GM13977 (cell line): ENCODE measurements at places on chromosomes 11 and 22.

DNA sequence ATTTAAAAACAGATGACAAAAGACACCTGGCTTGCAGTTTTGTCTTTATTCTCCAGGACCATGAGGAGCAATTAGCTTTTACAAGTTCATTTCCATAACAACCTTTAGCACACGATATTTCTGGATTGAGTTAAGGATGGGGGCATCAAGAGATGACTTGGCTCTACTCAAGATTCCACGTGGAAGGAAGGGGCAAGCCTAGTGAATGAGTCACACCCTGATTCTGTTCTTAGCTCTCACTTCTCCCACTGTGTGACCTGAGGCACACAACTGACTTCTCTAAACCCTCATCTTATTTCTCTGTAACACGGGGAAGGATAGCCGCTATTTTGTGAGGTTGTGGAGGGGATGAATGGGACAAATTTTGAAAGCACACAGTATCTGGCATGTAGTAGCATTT, 185.5 kb downstream of the KIRREL3 start:
- no peak for DNase-seq

- DNase-seq, result no peak
Observed at GRCh38 chr11:94731880-94732601, 36.1 kb upstream of the AMOTL1 start.

DNA sequence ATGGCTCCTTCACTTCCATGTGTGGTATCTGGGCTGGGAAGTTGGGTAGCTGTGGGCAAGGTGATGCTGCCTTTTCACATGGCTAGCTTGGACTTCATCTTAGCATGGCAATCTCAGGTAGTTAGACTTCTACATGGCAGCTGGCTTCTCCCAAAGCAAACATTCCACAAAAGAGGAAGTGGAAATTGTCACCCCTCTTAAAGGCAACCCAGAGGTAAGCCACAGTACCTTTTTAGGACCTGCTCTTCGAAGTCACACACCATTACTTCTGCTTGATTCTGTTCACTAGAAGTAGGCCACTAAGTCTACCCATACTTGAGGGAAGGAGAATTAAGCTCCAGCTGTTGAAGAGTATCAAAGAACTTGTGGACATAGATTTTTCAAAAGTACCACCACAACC, 25.9 kb downstream of the TUG1 start:
- no peak for DNase-seq

- peak; percentile 92 for DNase-seq
Observed at GRCh38 chr11:118956094-118956846, at the start of gene UPK2. Gene UPK2, plus strand, starts transcription at chr11:118956298. Its CDS starts 53 bp downstream, at chr11:118956351.

DNA sequence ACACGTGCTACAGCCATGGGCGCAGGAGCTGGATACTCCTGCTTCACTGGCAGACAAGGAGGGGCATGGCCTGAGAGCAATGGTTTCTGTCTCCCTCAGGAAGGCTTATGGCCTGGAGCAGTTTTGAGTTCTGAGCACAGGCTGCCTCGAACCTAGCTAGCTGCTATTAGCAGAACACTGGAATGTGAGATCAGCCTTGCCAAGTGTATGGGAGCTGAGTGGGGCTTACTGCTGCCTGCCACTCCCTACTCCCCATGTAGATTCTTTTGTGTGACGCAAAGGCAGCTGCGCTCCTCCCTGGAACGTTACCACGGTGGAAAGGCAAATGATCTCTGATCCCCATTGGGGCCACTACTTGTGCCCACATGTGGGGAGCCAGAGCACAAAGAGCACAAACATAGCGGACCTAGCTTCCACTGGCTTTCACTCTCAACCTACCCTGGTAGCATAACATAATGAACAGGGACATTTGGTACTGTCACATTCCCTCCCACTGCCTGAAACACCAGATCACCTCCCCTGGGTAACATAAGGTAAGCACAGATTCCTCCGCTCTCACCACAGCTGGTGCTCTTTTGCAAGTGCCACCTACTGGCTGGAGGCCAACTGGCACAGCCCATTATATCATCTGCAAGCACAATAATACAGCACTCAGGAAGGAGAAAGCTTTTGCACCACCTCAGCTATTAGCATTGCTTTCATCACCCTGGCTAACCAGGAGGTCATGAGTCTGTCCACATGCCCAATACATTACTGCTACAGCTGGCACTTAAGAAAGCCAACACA, 84.6 kb upstream of the GUCY1A2 start:
- DNase-seq, result no peak

DNA sequence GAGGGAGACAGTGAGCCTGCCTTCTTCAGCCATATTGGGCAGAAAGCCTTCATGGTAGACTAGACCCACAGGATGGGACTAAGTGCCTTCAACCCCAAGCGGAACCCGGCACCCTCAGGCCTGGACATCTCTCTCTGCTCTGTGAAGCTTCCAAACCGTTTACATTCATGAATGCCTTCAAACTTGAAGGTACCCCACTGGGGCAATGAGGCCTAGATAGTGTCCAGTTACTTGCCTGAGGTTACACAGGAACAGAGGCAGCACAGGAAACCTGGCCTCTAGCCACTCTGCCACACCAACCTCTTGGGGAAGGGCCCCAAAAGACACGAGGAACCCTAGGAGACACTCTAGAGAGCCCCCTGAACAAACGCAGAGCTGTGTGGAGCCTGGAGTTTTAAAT, 14.5 kb upstream of the CYP2R1 start:
- DNase-seq, result no peak

DNA sequence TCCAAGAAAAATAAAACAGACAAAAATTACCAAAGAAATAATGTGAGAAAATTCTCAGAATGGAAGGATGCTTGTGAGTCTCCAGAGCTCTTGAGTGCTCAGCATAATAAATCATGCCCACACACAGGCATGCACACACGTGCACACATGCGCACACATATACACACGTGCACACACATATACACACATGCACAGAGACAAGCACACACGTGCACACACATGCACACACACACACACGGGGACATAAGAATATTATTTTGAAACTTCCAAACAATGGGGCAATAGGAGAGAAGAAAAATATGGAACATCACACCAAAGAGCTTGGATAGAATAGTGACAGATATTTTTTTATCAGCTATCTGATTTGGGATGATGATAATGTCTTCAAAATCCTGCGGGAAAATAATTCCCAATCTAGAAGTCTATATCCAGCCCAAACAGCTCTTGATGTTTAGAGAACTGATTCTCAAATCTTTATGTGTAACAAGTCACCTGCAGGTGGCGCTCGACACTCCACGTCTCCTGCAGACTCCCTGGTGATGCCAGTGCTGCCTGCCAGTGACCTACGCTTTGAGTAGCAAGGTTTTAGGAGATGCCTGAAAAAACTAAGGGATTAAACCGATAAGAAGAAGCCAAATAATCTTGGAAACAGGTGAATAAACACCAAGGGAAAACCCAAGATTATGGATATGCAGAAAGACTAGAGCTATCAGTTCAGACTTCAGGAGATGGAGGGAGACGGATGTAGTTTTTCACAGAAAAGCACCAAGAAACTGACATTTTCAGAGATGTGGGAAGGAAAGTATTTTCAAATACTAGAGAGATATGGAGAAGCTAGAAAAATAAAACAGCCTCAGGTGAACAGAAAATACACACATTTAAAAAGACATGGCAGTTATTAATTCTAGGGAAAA, 743.6 kb downstream of the ETS1 start:
- peak; percentile 36 for DNase-seq

- no peak for DNase-seq
Observed at GRCh38 chr11:61771195-61771894, 18.9 kb downstream of the MYRF start.

GRCh38 chr22:47374273-47374771, 611.9 kb downstream of the TBC1D22A start:
- DNase-seq, result no peak

DNA sequence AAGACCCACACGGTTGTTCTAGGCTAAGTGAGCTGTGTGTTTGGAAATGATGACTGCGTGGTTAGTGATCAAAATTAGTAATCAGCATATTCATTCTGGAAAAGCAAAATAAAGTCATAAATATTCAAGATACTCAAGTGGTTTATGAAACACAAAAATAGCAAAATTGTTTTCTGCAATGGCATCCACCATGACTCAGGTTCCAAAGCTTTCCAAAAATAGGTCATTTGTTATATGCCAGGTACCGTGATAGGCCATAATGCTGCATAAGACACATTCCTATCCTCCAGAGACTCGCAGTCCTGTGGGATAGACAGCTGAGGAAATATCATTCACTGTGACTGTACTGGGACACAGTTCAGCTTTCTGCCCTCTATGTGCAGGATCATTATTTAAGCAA, 2.4 kb upstream of the ATL3 start:
- no peak for DNase-seq

- no peak for DNase-seq
Observed at GRCh38 chr11:88398791-88399570, 61.4 kb upstream of the CTSC start.

- DNase-seq, result no peak
Observed at GRCh38 chr22:46710806-46711205, 27.2 kb downstream of the CERK start.

GRCh38 chr11:72238492-72239312, 5.3 kb downstream of the PHOX2A start:
- peak; percentile 34 for DNase-seq

DNA sequence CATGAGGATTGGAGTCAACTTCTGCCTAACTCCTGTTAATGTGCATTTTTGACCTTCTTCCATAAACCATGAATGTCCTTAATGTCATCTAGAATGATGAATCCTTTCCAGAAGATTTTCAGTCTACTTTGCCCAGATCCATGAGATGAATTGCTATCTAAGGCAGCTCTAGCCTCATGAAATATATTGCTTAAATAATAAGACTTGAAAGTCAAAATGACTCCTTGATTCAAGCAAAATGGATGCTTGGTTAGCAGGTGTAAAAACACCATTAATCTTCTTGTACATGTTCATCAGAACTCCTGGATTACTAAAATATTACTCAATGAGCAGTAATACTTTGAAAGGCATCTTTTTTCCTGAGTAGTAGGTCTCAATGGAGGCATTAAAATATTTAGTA, 238.5 kb upstream of the ZC3H12C start:
- no peak for DNase-seq

DNA sequence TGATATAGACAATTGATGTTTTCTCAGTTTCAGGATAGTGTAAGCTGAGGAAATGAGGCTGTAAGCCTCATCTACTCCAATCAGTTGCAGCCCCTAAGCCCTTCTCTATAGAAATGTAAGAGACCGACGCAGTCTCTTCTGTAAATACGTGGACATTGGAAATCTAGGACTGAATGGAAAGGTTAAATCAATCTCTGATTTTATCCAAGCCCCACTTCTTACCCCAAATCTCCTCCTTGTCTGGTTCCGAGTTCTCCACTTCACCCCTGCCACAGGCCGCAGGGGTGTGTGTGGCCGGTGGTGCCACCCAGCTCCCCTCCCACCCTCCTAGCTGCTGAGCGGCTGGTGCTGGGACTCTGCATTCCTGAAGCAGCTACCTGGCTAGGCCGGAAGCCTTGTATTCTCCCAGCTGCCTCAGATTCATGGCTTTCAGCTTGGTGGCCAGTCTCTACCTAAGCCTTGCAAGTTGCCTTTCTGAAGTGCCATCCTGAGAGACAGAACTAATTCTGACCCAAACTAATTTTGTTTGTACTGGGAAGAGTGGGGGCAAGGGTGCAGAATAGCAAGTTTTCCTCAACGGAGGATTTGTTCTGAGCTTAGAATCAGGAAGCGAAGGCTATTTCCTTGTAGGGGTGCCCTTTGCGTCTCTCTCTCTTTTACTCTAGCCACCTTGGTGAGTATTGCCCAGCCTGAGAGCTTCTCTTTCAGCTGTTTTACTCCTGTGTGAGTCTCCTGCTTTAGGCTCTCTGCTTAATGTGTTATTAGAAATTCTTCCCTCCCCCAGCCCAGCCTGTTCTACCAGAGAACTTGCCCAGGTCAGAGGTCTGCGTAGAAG, 749 bp downstream of the VWA5A start:
- no peak for DNase-seq

DNA sequence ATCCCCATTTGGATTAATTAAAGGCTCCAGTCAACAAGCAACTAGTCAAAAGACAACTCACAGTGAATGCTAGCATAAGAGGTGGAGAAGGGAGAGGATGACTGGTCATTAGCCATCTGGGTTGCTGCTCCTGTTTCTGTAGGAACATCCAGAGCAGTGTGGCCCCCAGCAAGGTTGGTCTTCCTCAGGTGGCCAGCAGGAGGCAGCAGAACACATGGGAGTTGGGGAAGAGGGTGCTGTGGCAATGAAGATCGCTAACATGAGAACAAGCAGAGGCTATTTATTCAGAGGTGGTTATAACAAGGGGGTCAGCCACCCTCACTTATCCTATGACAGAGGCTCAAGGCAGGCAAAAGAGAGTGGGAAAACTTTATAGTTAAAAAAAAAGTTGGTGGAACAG, 21.3 kb downstream of the IZUMO1R start:
- DNase-seq, result peak; percentile 70

- DNase-seq, result no peak
Observed at GRCh38 chr11:74470526-74470925, 3.2 kb upstream of the KCNE3 start.

DNA sequence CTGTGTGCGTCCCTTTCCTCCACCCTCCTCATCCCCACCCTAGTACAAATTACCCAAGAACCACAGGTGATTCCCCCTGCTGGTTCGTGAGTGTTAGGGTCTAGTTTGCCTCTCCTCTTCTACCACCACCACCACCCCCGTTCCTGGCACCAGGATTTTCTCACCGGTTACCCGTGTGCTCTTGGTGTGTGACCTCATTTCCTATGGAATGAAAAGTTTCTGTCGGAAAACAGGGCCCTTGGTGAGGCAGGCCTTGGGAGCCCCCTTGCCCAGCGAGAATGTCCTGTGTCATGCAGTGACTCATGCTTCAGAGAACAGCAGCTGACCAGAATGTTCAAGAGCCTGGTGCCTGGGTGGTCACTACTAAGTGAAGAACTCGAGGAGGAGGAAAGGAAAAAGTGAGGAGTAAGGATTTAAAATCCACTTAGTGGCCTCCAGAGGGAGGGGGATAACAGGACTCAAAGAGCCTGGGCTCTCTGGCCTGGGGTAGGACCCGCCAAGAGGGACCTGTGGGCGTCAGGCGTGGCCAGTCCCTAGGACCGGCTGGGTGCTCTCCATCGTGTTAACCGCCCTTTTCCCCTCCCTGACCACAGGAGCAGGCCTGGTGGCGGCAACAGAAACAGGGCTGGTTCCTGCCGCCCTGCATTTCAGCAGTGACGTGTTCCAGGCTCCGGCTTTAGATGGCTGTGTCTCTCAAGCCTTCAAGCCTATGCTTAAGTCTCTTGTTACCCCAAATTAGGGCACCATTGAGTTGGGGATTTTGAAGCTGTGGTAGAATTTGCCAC, 30.2 kb downstream of the C22orf31 start:
- no peak for DNase-seq

DNA sequence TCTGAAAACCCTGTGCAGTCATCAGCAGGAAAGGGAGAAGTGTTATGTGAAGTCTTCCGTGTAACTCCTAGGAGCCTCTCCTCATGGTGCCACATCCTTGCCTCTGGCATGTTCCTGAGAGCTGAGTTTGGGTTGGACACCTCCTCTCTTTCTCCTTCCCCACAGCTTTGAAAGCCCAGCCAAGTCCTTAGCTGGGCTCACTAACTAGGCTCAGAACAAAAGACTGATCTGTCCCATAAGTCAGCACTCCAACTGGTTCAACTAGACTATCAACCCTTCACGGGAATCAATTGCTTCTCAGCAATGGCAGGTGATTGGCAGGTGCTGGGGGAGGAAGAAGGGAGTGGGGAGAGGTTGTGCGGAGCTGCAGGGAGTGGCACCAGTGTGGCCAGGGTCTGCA, 509.9 kb upstream of the B3GAT1 start:
- no peak for DNase-seq
